Left cardiac atrium (tissue), 4 donors: ENCODE measurements at places on chromosomes 3 and 15.

- DNase-seq = no peak
These were observed 447.2 kb downstream of the SHQ1 start for GRCh38 chr3:72401005-72401545.

DNA sequence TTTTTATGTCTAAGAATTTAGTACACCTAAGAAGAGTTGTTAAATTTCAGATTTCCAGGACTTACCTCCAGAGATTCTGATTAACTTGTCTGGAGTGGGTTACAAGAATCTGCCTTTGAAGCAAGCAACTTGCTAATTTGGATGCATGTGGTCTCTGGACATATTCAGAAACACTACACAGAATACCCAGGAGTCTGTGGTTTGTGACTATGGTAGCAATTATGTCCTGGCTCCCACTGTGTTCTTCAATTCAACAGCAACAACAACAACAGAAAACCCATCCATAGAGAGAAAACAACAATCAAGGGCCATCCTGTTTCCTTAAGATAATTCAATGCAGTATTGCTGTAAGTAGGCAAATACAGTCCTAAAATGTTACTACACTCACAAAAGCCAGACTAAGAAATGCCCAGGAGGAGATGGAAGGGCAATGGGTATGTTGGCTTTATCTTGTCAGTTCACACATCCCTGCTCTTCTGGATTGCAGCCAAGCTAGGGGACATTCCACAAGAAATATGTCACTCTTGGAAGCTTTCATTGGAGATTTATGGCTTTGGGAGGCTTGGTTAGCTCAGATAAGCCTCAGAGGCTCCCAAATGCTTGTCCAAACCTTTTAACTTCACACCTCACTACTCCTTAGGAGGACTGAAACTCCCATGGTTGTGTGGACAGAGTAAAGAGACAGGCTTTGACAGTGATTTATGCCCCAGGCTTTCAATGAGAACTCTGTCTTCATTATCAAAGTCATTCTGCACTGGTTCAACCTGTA is 99.4 kb upstream of the MRPL3 start:
- no peak for DNase-seq

DNA sequence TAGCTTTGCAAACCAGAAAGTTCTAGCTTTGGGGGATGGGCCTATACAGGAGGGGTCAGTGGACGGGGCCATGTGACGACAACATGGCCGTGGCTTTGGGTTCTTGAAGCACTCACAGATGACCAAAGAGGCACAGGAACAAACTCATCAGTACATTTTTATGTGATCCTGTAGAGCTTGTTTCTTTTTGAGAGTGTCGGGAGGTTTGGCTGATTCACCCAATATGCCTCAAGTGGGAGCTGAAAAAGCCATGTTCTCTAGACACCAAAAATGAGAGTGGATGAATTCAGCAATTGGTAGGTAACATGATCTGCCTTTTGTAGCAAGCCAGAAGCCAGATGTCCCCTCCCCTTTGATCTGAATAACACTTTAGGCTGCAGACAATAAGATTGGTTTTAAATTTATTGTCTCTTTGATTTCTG is 30.1 kb downstream of the GREM1 start:
- DNase-seq = no peak

DNA sequence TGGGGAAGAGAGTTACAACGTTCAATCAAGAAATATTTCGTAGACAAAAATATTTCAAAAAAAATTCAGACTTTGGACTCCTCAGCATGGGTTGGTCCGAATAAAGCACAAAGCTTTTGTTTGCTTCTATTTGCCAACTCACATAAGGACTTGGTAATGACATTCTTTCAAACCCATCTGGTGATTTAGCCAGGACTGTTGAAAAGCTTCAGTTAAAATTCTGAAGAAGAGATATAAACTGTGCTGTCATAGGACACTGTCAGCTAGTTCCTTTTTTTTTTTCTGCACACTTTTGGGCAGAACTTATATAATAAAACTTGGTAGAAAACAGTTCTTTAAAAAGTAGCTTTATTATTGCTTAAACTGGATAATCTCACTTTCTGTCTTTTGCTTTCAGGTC is 660.8 kb upstream of the SGO1 start:
- no peak for DNase-seq

- no peak for DNase-seq
These were observed 41.1 kb downstream of the TTBK2 start for GRCh38 chr15:42879443-42879842.

- no peak for DNase-seq
These were observed 50.5 kb downstream of the ANP32A start for GRCh38 chr15:68770216-68770615.

DNA sequence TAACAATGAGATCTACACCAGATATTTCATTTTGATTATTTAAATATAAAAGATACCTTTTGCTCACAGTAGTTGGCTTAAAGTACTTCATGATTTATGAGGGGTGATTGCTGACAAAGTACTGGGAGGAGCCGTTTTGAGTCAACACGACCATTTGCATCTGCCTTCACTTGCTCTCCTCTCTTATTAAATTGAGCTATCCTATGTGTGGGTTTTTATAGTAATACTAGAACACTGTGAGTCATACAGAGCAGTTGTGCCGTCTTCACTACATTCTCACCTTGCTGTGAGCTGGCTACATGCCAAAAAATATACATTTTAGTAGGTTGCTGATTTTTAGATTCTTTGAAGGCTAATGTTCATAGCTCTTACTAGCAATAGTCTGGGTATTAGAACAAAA is 161.2 kb downstream of the ALCAM start:
- no peak for DNase-seq

GRCh38 chr15:38564557-38565286 is at the start of gene RASGRP1:
Gene RASGRP1, minus strand, starts transcription at chr15:38564814. Its CDS starts 186 bp downstream, at chr15:38564628.
- peak; percentile 67 for DNase-seq

DNA sequence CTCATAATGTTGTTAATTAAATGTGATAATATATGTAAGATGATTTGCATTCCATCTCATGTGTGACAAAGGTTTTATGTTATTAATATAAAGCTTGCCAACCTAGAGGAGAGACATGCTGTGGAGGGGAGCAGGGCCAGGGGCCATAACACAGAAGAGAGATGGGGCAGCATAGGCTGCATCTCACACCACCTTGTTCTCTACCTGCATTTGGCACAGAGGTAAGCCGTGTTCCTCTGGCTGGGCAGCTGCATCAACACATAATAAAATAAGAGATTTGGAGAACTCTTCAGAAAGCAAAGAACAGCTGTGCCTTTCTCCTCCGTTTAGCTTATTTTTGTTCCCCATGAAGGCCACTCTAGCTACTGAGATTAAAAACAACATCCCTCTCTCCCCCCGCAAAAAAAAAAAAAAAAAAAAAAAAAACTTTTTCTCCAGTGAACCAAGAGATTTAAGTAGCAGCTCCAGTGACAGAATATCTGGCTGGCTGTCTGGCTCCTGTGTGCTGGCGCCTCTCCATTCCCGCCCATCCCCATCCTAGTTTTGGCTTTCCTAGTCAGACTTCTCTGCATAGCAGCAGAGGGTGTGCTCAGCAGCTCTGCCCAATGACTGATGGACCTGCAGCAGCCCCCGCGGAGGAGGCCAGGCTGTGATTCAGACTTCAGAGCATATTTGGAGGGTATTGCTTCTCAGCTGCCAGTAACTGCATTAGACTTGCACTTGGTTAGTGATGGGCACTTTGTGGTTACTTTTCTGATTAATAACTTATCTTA is 52.2 kb upstream of the STXBP5L start:
- peak; percentile 56 for DNase-seq

- DNase-seq = no peak
These were observed 94.7 kb downstream of the TNIK start for GRCh38 chr3:171365489-171365888.

GRCh38 chr3:78900880-78901279 is 866.9 kb downstream of the ROBO1 start:
- DNase-seq = no peak

DNA sequence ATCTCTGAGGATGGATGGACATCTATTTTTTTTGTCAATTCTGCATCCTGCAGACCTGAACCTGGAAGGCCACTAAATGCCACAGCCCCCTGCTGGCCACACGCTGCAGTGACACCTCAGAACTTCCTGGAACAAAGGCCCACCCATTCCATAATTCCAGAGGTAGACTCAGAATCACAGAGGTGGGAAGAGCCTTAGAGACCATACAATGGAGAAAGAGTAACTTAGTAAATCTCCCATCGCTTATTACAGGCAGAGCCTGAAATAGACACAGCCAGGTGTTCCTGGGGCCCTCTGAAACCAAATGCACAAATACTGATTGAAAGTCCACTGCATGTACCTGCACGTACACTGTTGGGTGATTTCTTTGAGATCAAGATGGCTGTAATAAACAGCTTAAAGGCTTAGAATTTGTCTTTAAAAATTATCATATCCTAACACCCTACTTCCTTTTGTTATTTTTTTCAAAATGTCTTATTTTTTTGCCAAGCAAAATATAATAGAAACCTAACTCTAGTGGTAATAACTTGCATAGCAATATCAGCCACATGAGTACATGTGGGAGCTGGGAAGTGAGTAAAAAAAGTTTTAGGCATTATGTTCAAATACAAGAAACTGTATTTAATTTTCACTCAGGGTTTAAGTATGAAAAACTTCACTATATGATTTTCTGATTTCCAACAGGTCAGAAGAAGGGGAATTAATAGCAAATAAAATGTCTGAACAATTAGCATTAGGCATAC is 62.7 kb downstream of the EOMES start:
- peak; percentile 70 for DNase-seq
